Left kidney (tissue), 8 donors: ENCODE measurements at places on chromosomes 6 and 20. TPM values are rescaled to one million over a fixed set of nuclear protein-coding genes. Genes with fewer than 3 reads are reported as not detected.
A peak's percentile ranks its signal among the peaks of the same experiment; 100 is the strongest.

GRCh38 chr6:62367601-62368000 is 81.6 kb upstream of the KHDRBS2 start:
- no peak for DNase-seq

DNA sequence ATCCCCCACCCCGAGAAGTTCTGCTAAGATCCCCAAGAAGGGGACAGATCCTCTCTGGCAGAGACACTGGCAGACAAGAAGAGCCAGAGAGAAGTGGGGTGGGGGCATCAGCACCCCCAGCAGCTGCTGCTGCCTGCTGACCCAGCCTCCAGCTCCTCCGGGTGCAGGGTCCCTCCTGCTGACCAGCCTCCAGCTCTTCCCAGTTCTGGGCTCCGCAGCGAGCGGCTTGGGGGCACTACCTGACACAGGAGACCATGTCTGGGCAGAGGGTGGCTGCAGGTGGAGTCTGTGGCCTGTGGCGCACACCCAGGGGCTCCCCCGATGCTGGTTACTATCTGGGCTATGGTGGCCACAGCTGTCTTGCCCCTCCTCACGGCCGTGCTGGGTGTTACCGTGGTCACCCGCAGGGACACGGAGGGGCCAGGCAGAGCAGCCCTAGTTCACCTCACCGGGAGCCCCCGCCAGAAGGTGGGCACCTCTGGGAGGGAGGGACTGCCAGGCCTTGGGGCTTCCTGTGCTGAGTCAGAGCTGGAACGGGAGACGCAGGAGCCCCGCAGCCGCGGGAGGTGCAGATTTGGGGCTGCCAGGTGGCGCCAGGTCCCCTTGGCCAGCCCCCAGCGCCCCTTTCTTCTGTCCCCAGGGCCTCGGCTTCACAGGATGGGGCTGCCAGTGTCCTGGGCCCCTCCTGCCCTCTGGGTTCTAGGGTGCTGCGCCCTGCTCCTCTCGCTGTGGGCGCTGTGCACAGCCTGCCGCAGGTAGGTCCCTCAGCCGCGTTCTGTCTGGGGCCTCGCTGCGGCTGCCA is 630 bp downstream of the LIME1 start:
- no peak for DNase-seq

DNA sequence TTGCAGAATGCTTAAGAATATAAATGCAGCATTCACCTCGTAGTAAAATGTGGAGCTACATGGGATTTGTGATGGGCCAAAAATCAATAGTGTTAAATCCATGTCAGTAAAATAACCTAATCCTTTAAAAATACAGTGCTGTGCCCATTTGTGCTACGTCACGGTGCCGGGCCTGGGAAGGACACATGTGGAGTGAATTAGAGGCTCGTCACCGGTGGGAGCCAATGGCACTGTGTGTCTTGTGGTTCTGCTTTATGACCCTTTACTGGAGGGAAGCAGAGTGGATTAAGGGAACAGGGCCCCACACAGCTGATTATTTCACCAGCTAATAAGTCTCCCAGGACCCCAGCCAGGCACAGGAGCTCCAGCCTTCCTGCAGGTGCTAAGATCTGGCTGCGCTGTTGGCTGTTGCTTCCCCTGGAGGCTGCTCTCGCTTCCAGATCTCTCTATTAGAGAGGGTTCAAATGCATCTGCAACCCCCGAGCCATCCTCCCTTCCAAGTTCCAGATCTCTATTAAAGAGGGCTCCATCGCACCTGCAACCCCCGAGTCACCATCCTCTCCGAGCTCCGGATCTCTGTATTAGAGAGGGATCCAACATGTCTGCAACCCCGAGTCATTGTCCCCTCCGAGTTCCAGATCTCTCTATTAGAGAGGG is 405.8 kb downstream of the CDH4 start:
- no peak for DNase-seq

DNA sequence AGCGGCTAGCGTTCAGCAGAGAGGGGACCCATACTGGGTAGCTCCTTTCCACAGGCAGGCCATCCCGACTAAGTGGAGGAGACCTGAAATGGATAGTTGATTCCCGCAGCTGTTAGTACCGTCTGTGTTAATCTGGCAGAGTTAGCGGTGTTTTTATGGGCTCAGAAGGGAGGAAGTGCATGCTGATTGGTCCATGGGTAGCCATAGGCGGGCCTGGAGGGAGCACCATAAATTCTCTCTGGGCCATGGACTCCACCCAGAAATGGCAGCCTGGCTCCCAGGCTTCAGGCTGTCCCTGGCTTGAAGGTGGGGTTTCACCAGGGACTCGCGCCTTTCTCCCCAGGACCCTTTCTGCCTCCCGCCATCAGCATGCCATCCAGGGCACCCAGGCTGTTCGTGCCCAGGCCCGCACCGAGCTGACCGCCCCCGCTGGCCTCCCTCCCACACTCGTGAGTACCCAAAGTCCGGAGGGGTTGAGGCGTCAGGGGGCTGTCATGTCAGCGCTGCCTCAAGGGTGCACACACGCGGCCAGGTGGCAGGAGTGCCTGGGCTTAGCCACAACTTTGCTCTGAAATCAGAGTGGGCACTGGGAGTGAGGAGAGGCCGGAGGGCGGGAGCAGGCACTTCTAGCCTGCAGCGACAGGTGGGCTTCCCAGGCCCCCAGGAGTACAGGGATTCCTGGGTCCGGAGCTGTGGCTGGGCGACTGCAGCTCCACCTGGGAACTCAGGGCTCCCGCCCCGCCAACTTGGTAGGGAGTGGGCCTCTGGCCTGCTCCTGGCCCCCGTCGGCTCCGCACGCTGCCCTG is 694.3 kb upstream of the FLRT3 start:
- no peak for DNase-seq

GRCh38 chr20:3698591-3699001 is 13.8 kb downstream of the SIGLEC1 start:
- DNase-seq, result no peak

DNA sequence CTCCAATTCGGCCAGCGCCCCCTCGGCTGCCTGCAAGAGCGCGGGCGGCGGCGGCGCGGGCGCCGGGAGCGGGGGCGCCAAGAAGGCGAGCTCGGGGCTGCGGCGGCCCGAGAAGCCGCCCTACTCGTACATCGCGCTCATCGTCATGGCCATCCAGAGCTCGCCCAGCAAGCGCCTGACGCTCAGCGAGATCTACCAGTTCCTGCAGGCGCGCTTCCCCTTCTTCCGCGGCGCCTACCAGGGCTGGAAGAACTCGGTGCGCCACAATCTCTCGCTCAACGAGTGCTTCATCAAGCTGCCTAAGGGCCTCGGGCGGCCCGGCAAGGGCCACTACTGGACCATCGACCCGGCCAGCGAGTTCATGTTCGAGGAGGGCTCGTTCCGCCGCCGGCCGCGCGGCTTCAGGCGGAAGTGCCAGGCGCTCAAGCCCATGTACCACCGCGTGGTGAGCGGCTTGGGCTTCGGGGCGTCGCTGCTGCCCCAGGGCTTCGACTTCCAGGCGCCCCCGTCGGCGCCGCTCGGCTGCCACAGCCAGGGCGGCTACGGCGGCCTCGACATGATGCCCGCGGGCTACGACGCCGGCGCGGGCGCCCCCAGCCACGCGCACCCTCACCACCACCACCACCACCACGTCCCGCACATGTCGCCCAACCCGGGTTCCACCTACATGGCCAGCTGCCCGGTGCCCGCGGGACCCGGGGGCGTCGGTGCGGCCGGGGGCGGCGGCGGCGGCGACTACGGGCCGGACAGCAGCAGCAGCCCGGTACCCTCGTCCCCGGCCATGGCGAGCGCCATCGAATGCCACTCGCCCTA is 963 bp downstream of the FOXF2 start:
- DNase-seq, result no peak

DNA sequence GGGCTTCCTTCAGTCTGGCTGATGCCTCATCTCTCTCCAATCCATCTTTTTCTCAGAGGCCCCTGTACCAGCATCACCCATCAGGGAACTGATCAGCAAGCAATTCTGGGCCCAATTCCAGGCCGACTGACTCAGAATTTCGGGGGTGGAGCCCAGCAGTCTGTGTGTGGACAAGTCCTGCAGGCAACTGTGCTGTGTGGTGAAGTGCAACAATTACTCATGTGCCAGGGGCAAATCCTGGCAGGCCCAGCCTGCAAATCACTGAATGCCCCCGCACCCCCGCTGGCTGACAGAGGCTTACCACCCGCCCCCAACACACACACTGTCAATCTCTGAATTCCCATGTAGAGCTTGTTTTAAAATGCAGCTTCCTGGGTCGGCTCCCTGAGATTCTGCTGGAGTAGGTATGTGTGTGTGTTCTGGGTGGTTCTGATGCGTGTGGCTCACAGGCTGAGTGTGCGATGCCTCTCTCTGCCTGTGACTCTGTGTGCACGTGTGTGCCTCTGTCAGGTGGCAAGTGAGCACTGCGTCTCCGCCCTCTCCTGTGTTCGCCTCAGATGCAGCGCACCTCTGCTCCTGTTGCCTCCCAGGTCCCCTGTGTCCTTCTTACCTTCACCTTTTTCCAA is 45.4 kb downstream of the SSR1 start:
- no peak for DNase-seq

DNA sequence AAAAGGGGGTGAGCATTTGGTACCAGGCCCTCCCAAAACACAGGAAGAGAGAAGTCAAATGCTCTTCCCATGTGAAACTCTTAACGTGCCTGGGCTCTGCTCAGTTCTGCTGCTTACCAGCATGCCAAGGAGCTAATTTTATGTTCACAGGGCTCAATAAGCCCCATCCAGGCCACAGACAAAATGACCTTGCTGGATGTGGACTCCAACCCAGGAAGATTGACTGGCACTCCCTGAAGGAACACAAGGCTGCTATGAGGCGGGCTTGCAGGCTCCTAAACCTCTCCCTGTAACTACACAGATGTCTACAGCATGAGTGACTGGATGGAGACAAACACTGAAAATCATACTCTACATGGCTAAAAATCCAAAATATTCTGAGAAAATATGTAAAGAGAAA is 50.6 kb downstream of the CHD6 start:
- DNase-seq, result no peak

DNA sequence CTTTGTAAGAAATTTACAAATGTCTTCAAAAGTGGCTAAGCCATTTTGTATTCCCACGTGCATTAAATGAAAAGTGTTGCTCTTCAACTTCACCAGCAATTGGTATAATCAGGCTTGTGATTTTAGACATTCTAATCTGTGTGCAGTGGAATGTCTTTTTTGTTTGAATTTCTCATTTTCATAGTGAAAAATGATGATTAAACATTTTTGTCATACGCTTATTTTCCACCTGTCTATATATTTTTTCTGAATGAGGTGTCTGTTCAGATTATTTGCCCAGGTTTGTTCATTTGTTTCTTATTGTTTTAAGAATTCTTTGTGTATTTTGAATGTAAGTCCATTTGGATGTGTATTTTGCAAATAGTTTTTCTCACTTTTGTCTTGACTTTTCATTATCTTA is 558.1 kb downstream of the TENT5A start:
- DNase-seq, result no peak

DNA sequence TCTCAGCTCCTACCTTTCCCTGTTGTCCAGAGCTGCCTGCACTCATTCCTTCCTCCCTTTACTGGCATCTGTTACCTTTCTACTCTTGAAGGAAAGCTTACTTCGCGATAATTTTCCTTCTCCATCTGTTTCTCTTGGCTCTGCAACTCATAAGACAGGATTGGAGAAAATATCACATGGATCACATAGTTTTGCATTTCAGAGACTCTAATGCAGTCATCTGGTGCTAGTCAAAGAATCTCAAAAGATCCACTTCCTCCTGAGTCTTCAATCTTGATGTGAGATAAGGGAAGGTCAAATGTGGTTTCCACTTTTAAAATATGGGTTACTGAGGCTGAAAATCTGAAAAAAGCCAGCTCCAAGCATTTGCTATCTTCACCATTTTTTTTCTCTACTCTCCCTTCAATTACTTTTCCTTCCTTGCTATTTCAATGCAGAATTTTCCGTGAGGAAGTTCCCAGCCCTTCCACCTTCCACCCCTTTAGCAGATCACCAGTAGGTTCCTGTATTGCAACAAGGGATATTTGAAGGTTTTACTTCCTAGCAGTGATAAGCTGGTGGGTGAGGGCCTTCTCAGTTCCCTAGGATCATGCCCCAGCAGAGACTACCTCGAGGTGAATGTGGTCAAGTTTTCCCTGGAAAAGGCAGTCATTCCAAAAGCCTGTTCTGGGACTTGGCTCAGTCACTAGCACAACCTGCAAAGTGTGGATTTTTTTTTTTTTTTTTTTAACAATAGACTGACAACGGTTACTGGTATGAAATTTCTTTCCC is 62.8 kb upstream of the LRRC1 start:
- no peak for DNase-seq

DNA sequence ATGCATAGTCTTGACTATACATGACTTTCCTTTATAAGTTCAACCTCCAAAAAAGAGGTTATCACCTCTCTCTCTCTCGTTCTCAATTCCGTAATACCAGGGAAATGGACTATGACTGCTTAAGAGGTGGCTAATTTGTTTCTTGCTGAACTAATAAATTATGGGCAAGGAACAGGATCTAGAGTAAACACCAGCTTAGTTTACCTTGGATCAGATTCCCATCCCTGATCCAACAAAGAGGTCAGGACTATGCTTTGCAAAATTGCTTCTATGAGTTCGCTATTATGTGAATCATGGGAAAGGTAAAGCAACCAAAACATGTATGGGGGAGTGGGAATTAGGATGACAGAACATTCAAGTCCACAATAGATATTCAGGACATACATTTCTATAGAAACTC is 630.7 kb downstream of the HACE1 start:
- peak; percentile 19 for DNase-seq

- no peak for DNase-seq
Observed at GRCh38 chr6:114863610-114864009, 520.8 kb upstream of the HS3ST5 start.

- no peak for DNase-seq
Observed at GRCh38 chr6:88208726-88209125, 42.6 kb upstream of the CNR1 start.

GRCh38 chr6:14889611-14890593 is 356.0 kb upstream of the JARID2 start:
- DNase-seq, result no peak

The CSE1L gene
- 130 TPM for polyA plus RNA-seq

The TRMT6 gene
- 20.3 TPM for polyA plus RNA-seq

The OOEP gene
- polyA plus RNA-seq, result not detected

The MICB gene
- polyA plus RNA-seq, result 2.1 TPM

The PLCB4 gene
- polyA plus RNA-seq, result 18.9 TPM

The HLA-DQB1 gene
- polyA plus RNA-seq, result 8.4 TPM

The FAM184A gene
- 16.1 TPM for polyA plus RNA-seq

The OR2J3 gene
- polyA plus RNA-seq, result not detected

The MLN gene
- 2.1 TPM for polyA plus RNA-seq
